NCI-H1417 treated with DMSO at 0.1 percent for 48 hours (cell line): ENCODE measurements at places on chromosomes 16 and 17.

DNA sequence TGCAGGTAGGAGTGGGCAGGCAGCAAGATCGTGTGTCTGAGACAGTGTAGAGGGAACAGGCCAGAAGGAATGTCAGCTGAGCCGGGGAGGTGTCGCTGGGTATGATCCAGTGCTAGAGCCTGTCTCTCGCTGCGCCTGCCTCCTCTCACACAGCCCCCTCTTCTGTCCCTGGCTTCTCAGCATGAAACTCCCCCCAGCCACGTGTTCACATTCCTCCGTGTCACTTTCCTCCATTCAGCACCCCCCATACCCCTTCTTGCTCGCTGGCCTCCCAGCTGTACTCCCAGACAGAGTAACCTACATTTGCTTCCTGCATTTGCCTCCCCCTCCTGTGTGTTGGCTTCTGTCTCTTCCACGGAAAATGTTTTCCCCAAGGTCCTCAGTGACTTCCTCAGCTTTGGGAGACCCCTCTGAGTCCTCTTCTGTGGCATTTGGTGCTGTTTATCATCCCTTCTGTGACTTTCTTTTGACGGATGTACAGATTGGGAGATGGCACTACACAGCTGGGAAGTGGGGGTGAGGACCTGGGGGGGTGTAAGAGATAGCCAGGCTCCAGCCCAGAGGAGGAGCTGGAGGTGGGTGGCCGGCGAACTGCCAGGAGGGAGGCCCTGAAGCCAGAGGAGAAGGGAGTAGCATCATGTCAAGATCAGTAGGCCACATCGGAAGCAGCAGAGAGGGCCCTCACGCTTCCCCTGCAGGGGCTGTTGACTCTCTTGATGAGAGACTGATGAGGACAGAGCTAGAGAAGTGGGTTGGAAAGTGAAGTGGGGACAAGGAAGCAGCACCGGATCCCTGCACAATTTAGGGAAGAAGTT, 19.2 kb downstream of the SGF29 start:
- no peak for DNase-seq

- no peak for DNase-seq
These were observed 96.5 kb downstream of the ABCC1 start for GRCh38 chr16:16045879-16046278.

- no peak for DNase-seq
These were observed 48.9 kb upstream of the MRPS23 start for GRCh38 chr17:57898487-57899311.

DNA sequence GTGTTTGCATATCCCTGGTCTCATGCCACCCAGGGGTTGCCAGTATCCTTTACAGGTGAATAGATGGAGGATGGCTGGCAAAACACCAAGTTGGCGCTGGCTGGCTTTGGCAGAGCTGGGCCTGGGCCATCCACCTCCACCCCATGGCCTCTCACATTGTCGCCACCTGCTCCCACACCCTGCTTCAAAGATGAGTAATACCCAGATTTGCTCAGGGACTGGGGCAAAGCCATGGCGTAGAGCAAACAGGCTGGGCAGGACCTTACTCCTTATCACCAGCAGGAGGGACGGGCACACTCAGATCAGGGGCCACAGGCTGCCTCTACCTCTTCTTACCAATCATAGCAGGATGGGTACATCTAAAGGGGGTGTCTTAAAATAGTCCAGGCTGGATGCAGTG, 24.3 kb downstream of the PLA2G10 start:
- DNase-seq: no peak

DNA sequence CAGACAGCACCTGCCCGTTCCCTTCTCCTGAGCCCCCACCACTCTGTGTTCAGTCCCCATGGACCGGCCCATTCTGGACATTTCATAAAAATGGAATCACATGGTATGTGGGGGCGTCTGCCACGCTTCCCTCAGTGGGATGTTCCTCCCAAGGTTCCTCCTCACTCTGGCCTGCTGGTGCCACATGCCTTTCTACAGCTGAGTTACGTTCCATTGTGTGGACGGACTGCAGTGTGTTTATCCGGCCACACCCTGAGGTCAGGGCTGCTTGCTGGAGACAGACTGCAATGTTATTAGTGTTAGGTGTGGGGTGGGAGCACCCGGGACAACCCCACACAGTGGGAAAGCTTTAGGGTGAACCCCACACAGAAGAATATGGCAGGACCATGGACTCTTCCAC, 5.9 kb upstream of the AATK start:
- DNase-seq: no peak
